Posterior vena cava (tissue), 2 donors: ENCODE measurements at places on chromosomes 1 and 21. TPM values are rescaled to one million over a fixed set of nuclear protein-coding genes. Genes with fewer than 3 reads are reported as not detected.

DNA sequence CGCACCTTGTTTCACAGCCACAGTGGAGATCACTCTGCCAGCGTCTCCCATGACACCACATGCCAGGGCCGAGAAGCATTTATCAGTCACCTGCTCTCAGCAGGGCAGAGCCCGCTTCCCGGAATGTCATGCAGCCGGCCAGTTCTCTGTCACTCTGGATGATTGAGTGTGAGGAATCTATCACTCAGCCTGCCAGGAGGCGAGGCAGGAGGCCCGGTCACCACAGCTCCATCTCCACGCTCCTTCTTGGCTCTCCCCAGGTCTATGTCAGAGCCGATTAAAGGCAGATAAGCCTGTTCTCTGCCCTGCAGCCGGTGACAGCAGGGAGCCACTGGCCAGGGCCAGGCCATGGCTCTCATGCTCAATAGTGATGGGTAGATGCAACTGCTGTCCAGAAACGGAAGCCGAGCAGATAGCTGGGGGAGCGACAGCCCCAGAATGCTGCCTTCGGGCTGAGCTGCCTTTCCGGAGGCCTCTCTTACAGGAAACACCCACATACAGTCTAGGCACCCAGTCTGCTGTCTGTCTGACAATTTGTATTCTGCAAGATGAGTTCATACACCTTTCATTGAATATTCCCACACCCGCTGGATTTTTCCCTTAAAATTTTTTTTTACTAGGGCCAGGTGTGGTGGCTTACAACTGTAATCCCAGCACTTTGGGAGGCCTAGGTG is 64.1 kb downstream of the ACTL8 start:
- peak; percentile 3 for DNase-seq

DNA sequence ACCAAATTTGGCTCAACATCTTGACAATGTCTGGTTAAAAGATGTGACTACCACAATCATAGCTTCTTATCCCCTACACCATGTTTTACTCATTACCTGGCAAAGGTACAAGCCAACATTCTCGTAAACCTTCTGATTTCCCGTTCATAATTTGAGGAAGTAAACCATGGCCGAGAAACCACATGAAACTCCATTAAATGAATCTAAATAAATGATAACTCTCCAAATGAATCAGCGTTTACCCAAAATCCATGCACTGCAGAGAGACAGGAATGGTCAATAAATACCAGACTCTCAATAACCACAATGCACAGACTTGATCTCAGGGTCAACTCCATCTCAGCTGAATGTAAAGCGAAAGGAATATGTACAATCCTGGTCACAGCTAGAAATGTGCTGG is 125.2 kb downstream of the TYW3 start:
- no peak for DNase-seq

OLIG2 gene
- not detected for total RNA-seq

DNA sequence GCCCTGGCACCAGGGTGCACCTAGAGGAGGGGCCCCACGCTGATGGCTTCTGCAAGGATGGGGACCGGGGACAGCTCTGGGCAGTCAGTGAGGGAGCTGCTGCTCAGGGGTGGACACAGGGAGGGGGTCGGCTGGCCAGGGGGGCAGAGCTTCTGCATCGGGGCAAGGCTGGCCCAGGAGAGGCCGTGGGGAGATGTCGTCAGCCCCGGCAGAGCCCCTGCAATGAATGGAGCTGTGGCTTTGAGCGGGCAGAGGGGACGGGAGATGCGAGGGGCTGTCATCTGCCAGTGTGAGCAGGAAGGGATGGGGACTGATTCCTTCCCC is 31.8 kb downstream of the SLX9 start:
- no peak for DNase-seq

GRCh38 chr1:110370827-110371226 is 20.0 kb downstream of the SLC16A4 start:
- DNase-seq, result no peak

IGSF3 gene
- total RNA-seq, result 2.2 TPM

TMPRSS15 gene
- total RNA-seq, result not detected

GRCh38 chr1:9990944-9991343 is 6.1 kb upstream of the RBP7 start:
- DNase-seq, result no peak

DNA sequence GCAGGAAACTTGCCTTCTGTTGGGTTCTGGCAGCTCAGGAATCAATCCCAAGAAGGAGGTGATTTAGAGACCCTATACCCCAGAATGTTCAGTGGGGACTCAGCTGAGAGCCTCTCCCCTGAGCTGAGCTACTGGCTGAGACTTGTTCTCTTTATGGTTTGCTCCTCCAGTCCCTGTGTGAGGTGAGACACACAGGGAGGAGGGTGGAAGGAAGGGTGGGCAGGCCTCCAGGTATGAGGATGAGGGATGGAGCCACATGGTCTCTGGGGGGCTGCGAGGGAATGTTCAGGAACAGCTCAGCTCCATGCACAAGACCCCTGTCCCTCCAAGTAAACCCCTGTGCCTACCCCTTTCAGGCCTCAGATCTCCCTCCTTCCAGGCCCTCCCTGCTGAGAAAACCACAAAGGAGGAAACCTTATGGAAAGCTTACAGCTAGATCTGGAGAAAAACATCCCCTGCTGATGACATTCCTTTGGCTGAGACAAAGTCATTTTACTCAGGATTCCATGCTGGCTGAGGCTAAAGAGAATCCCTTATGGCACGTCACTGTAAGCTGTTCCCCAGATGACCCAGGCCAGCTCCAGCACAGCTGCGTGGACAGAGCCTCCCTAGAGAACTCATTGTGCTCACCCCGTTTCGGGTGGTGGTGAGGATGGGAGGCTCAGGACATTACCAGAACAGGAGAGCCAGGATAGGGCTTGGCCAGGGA is 91.5 kb upstream of the IPO9 start:
- DNase-seq, result no peak

DNA sequence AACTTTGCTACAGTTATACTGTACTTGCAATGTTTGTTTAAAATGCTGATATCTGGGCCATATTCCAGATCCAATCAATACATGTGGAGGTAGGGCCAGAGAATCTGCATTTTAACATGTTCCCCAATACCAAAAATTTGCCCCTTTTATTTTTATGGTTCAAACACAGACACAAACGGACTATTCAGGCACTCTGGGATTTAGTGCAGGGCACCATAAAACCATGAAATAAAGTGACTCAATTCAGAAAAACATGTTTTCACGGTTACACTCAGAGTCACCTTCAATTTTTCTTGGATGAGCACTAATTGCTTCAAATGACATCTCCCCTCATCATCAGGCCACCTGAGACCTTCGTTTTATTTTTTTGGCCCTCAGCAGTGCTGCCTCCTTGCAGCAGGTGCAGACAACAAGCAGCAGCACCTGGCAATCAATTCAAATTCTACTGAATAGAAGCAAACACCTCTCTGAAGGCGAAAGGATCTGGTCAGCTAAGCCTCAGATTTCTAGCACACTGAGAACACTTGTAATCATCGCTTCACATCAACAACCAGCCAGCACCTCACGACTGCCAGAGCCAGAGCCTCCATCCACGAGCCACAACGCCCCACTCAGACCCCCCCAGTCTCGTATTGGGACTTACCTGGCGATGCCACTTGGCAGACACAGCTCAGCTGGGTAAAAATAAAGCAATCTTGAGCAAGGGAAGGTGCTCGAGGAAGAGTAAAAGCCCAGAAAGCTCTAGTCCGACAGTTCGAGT is 1.1 kb downstream of the ERO1B start:
- DNase-seq, result no peak

DNA sequence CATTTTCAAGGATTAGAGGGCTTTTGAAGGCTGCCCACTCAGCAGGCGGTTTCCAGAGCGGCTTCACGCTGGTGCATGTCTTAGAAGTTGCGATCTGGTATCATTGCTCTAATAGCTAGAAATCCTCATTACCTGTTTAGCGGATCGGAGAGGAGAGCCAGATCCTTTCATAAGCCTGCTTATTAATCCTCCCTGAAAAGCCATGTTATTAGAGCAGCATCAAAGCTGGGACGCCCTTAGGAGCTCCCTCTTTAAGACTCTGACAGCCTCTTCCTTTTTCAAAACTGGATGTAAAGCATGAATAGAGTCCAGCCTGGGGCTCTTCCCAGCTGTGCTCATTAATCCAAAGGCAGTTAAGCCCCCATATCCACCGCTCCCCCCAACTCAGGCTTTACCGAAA is 13.9 kb upstream of the CTSE start:
- no peak for DNase-seq

ZCCHC17 gene
- 18.7 TPM for total RNA-seq

DNA sequence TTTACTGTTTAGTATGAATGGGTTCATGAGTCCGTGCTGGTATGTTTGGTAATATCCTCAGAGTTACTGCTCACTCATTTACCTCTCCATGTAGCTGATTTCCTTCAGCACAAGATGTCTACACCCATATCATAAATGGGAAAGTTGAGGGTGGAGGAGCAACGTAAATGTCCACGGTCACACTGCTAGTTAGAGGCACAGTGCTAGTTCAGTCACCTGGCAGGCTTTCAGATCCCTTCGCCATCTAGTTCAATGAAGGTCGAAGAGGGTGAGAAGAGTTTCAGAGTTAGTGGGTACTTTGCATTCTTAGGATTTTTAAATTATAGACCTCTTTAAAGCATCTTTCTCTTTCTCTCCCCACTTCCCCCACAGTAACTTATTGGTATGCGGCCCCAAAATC is 218.8 kb downstream of the ZP4 start:
- no peak for DNase-seq

IGFN1 gene
- 0.90 TPM for total RNA-seq

PERM1 gene
- total RNA-seq, result not detected

DNA sequence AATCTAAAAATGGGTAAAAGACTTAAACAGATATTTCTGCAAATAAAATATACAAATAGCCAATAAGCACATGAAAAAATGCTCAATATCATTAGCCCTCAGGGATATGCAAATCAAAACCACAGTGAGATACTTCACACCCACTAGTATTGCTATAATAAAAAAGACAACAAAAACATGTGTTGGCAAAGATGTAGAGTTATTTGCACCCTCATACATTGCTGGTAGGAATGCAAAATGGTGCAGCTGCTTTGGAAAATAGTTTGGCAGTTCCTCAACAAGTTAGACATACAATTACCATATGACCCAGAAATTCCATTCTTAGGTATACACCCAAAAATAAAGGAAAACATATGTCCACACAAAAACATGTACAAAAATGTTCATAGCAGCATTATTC is 30.2 kb downstream of the ZZZ3 start:
- no peak for DNase-seq

DNA sequence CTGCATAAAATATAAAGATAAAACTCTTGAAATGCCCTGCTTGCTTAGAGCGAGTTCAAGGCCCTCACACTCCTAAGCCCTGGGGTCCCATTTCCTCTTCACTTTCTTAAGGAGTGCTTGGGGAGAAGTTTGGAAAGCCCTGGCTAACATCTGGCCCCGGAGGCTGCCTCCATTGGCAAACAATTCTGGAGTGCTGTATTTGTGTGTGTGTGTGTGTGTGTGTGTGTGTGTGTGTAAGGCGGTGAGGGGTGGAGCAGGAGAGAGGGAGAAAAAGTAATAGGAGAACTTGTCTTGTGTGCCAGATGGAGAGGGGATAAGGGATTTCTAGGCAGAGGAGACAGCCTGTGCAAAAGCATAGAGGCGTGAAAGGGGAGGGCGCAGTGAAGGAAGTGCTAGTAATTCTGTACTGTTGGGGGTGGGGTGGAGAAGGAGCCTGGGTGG is 578 bp upstream of the TRIM62 start:
- no peak for DNase-seq

DNA sequence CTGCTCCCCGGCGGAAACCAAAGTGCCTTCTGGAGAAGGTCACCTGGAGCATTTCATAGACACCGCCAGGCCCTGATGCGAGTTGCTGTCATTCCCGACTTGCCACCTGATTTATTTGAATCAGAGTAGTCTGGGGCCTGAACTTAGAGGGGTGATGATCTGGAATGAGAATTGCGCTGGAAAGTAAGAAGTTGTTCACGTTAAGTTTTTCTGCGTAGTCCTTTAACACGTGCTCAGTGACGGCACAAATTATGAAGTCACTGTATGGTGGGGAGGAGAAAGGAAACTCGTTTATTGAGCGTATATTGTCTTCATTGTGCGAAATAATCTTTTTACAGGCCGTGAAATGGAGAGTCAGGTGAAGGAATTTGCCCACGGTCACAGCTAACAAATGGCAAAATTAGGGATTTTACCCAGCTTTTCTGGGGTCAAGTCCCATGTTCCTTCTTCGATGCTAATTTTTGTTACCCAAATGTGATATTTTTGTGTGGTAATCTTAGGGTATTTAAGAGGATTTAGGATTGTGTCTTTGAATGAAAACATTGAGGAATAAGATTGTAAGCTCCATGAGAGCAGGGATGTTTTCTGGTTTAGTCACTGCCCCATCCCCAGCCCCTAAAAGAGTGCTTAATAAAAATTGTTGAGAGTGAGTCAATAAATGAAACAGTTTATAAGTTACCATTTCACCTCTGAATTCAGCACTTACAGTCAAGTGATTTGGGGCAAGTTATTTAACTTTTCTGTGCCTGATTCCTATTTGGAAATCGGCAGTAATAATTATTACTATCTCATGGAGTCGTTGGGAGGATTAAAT is 46.4 kb upstream of the NBL1 start:
- no peak for DNase-seq

- DNase-seq, result no peak
These were observed 760.8 kb upstream of the TPTE start for GRCh38 chr21:9760398-9761074.

DNA sequence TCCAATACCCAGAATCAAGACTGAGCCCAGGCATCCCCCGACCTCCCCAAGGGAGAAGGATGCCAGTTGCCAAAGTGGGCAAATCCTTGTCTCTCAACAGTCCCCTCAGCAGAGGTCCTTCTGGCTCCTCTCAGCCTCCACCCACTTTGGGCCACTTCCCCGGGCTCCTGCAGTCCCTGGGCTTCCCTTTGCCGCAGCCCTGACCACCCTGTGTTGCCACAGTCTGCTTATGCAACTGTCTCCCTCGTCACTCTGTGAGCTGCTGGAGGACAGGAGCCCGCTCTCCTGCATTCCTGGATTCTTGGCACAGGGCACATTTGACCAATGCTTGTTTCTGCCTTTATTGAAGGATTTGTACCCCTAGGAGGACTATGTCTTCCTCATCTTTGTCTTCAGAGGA is 2.9 kb upstream of the LRP8 start:
- peak; percentile 78 for DNase-seq

DNA sequence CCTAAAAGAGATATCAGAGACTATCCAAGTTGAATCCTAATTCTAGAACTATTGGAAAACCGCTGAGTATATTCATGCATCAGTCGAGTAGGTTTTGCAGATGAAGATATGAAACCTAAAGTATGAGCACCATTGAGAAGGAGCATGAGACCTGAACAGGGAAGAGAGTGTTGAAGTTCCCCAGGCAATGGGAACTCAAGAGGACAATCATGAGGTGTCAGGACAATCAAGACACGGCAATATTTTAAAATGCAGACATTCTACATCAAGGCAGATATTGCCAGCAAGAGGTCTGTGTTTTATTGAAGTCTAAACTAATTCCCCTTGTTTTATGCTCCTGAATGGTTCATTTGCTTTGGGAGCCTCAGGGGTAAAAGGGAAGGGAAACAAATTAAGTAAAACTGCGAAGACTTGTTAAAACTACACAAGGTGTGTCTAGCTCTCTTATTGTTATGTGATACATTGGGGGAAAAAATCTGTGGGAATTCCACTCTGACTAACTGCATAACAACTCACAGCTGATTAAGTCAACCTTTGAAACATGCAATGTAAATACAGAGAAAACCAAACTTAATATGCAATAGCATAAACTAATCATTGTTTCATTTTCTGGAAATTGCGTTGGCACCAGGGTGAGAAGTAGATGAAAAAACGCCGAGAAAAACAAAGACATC is 347.9 kb upstream of the ADGRL2 start:
- no peak for DNase-seq

GBP7 gene
- not detected for total RNA-seq
